SHP77 treated with DMSO at 0.1 percent for 48 hours (cell line): ENCODE measurements at places on chromosomes 5 and 9.

GRCh38 chr5:4142842-4143241, 547.2 kb downstream of the IRX1 start:
- DNase-seq = no peak

DNA sequence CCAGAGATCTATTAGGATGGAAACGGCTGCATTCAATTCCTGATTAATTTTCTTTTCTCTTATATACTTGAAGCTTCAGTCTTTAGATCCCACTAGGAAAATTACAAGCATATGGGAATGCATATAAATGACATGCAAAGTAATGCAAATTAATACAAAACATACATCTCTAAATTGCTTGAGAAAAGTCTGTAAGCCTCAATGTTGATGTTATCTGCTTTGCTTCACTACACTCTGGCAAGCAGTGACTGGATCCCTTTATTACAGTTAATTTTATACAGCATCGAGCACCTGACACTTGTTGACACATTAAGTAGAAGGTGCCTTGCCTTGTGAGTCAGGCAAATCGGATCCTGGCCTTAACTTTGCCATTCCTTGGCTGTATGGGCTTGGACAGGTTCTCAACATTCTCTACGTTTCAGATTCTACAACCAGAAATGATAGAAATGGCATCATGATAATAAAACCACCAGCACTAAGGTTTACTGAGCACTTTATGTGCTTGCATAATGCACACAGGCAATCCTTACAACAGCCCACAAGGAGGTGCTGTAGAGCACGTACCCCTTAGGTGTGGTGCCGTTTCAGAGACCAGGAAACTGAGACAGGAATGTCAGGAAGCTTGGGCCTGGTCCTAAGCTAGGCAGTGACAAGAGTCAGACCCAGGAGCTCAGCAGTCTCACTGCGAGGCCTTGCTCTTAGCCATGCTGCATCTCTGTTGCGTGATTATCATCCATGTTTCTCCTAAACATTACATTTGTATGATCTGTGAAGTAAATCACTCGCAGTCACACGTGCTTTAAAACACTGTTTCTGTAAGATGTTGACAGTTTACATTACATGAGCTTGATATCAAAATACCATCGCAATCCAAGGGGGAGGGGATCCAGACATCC, 2.7 kb downstream of the GCNT4 start:
- peak; percentile 3 for DNase-seq

GRCh38 chr5:146778795-146779194, 99.8 kb downstream of the PPP2R2B start:
- DNase-seq = no peak

DNA sequence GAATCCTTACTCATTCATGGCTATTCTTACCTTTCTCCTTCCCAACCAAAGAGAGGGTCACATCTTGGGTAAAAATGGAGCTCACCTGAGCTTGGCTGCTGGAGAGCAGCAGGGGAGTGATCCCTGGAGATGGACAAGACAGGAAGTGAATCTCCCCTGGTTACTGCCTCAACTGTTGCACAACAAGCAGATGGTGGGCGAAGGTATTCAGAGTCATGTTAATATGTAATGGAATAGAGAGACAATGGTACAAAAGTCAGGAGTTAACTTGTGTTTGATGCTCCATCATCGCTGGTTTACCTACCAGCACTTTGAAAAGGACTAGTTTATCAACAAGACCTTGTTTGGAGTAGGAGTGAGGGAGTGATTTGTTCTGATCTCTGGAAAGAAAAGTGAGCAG, 13.0 kb upstream of the PLPP1 start:
- DNase-seq = no peak

- no peak for DNase-seq
These were observed 380 bp downstream of the OR1J1 start for GRCh38 chr9:122477346-122477745.

GRCh38 chr5:166977911-166978422, 1313.5 kb upstream of the WWC1 start:
- DNase-seq = no peak

DNA sequence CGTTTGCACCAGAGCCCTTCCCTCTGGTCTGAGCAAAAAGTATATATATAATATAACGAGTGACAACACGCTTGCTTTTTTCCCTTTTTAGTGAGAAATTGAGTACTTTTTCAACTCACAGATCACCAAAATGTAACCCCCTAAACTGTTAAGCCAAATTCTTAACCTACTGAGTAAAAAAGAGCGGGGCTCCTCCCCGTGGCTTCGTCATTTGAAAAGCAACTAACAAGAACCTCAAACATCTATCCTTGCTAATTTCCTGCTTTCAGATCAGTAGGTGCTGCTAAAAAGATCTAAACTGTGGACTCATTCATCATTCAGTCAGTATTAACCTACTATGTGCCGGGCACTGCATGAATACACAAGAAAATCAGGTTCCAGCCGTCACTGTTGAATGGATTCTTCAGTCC, 1.0 kb upstream of the PTBP3 start:
- DNase-seq = no peak

- no peak for DNase-seq
These were observed 60.1 kb downstream of the PRKACG start for GRCh38 chr9:68953771-68954170.

GRCh38 chr5:51156222-51156621, 227.0 kb upstream of the ISL1 start:
- no peak for DNase-seq

- no peak for DNase-seq
These were observed 23.4 kb upstream of the FUBP3 start for GRCh38 chr9:130555968-130556367.

- no peak for DNase-seq
These were observed 255.9 kb upstream of the IRX1 start for GRCh38 chr5:3339798-3340115.

DNA sequence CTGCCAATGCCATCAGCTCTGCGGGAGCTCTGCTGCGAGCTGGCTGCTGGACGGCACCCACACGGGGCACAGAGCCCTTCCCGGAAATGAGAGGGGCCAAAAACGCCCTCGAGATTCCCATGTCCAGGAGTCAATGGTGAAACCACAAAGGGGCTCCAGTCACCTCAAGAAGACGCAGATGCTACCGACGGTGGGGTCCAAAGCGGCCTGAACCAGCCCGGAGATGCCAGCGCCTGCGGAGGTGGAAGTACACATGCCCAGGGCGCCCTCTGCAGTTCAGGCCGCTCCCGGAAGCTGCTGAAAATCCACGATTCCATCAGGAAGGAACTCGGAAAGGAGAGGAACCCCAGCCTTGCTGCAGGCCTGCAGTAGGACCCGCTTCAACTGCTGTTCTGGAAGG, 82.4 kb upstream of the SELENOP start:
- no peak for DNase-seq

GRCh38 chr9:127724012-127724411, 8.1 kb downstream of the TTC16 start:
- peak; percentile 38 for DNase-seq

DNA sequence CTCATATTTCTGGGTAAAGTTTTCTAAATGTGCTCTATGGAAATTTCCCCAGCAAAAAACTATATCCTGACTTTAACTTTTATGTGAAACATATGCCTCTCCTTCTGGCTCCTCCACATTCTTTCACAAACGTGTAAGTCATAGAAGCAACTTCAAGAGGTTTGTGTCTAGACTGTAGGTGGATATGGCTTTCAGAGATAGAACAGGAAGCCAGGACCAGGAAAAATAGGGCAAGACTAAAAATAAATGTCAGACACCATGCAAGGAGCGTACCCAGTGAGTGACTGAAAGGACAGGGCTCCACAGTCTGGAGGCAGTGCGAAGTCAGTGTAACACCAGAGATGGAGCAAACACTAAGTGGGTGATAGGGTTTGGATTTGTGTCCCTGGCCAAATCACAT, 240.7 kb downstream of the COX7C start:
- DNase-seq = no peak

DNA sequence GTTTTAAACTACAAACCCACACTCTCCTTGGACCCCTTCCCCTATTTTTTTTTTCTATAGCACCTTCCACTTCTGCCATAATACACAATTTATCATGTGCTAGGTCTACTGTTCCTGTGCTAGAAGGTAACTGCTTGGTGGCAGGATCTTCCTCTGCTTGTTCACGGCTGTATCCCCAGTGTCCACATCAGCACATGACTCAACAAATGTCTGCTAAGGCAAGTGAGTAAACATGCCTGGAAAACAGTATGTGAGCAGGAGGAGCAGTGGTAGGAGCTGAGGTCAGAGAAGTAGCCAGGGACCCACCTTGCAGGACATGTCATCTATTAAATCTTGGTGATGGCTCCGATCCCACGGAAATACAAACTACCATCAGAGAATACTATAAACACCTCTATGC, 79.4 kb downstream of the AUH start:
- no peak for DNase-seq

DNA sequence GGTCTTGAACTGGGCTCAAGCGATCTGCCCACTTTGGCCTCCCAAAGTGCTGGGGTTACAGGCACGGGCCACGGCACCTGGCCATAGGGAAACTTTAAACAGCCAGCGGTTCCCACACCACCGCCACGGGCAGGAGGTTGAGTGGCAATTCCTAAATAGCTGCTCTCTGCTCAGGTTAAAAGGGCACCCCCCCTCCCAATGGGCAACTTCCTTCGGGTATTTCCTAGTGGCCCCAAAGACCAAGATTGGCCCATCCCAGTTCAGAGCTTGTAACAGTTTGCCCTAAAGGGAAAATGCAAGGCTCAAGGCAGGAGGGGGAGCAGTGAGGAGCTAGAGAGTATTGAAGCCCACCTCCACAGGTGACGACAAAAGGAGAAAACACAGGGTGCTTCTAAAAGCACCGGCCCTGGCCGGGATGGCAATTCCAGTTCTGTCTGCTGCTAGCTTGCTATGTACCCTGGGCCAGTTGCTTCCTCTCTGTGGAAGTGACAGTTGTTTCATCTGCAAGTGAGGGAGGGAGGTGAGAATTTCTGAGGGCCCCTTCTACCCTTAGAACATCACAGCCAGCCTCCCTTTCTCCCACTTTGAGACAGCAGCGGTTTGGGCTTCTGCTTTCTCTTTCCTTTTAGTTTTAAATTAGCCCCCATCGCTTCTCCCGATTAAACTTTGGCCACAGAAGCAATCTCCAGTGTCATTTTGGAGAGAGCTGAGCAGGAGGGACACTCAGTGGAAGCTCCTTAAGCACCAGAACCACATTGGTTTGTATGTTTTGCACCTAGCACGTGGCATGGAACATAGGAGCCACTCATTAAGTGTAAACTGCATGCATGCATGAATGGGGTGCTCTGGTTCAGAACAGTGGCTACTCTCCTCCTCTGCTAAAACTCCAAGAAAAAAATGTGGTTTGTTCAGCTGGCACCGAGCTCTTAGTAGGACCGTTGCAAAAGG, 17.3 kb upstream of the TNIP1 start:
- no peak for DNase-seq

DNA sequence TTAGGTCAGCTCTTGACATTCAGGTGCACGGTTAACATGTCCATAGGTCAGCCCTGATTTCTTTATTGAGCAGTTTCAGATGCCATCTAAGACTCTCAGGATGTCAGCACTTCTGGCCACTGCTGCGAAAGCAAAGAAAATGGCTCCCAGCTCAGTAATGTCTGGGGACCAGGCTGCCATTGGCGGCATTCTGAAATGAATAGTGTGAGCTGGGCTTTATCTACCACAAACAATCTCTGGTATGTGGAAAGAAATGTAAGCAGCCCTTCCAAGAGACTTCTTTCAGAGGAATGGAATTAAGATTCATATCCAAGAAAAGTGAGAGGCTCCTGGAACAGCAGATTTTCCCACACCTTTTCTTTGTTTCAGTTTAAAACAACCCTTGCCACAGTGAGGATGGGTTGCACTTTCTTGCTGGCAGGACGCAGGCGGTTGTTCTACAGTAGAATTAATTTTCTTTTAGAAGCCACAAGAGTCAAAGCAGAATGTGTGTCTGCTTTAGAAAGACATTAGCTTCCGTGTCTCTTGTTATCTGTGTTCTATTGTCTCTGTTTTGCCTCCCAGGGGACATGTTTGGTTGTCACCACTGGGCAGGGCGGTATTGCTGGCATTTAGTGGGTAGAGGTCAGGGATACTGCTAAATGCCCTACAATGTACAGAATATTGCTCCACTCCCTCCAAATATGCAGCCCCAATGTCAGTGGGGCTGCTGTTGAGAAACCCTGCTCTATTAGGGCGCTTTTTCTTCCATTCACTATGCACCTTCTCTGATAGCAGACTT, 149.9 kb upstream of the ANKH start:
- no peak for DNase-seq

DNA sequence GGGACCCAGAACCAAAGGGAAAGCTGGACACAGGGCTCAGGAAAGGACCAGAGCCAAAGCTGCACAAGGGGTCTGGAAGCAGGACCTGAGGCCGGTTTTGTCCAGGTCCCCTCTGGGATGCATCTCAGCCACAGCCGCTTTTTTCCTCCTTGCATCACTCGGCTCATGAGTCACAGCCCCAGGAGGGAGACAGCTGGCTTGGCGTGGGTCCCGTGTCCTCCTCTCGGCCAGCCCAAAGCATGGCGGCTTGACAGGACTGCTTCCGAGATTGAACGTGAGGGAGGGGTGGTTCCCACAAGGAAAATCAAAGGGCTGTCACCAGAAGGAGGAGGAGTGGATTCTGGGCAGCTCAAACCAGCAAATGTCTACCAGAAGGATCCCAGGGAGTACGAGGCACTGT, 56.7 kb upstream of the CPLX2 start:
- DNase-seq = no peak

DNA sequence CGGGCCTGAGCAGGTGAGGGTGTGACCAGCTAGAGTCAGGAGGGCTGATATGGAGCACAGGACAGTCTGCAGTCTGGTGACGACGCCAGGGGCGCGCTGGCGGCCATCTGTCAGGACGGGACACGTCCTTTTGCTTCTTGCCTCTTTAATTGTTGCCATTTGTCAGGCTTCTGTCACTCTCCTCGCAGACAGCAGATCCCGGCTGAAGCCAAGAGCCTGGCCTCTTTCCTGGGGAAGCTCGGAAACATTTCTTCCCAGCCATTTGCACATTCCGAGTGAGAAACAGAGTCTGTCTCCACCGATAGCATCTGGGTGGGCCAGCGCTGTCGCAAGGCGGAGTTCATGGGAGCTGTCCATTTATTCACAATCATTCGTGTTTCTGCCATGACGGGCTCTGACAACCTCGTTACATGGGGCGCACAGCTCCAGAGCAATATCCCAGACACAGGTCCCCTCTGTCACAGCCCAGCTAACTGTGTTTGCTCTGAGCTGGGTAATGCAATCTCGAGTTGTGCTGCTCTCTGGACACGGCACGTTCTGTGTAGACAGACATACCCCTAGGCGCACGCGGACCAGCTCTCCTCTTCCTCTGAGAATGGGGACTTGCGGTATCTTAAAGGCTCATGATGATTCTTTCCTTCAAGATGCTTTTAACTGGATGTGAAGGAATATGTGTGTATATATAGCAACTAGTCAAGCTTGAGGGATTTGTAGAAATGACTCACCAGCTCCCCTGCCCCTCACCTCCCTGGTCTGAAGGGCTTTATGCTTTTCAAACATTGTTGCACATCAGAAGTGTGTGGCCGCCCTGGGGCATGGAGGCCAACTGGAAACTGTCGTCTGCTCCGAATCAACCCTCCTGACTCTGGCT, 105.3 kb upstream of the FCN2 start:
- DNase-seq = no peak

GRCh38 chr9:92359394-92359995, 33.7 kb downstream of the CENPP start:
- no peak for DNase-seq
